ENCODE measurements at places on chromosomes 1 and 21.

GRCh38 chr21:37077403-37077802 is 4.3 kb downstream of the TTC3 start:
- DNase-seq: no peak

DNA sequence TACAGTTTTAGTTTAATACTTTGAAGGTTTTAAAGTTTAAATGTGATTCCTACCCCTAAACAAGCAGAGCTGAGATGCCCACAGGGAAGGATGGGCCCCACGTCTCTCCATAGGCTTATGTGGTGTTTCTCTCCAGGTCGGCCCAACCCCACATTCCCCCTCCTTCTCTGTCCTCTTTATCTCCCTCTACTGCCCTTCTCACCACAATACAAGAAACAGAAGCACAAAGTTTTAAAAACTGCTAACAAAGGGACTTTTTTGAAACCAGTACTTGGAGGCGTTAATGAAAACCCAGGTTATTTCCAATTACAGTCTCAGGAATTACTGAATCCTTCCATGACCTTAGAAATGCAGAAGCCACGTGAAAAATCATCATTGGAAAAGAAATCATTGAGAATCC is 324.0 kb downstream of the NTNG1 start:
- DNase-seq: no peak

GRCh38 chr21:36926989-36927718 is 39.3 kb downstream of the HLCS start:
- no peak for DNase-seq

DNA sequence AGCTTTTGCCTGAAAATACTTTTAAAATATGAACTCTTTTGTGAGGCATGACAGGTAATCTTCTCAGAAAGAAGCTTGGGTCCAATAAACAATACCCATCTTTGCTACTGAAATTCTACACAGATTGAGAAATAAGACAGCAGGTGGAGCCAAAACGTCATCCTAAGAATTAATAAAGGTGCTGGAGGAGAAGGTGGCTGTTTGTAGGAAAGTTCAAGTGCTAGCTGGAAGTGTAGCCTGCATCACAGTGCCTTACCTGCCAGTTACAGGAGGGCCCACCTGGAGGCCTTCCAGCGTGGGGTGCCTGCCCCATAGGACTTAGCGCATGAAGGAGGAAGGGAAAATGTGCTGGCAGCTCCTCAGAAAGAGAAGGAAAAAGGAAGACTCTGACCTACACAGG is 93.7 kb downstream of the TTC3 start:
- no peak for DNase-seq

GRCh38 chr1:247434005-247434404 is 18.0 kb downstream of the NLRP3 start:
- DNase-seq: no peak

GRCh38 chr1:181184621-181185020 is 96.1 kb downstream of the IER5 start:
- DNase-seq: no peak

DNA sequence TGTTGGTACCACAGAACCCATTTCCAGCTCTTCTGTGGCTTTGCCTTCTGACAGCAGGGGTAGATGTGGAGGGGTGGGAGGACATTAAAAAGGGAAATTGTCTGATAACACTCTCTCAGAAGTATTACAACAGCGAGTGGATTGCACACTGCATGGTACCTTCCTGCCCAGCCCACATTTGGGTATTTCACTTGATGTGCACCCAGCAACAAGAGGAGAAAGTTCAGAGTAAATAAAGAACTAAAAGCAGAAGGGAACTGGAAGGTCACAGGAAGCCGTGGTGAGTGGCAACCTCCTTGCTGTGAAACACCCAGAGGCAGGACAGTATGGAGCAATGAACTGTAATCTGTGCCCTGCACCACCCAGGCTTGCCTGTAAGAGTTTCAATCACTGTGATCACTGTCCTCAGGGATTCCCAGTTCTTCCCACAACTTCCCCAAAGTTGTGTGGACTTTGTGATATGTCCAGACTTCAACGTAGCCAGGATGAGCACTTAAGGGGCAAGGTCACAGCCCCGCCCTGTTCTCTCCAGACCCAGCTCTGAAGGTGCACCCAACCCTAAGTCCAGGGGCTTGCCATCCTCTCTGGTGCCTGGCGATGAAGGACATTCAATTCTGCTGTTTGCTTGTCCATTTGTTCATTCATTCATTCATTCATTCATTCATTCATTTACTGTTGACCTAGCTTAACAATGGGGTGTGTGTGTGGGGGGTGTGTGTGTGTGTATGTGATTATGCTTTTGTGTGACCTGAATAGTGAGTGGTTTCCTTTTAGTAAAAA is 18.7 kb upstream of the F5 start:
- no peak for DNase-seq

GRCh38 chr1:39676948-39677548 is 5.1 kb upstream of the NT5C1A start:
- no peak for DNase-seq

- peak; percentile 82 for DNase-seq
Observed at GRCh38 chr1:87334351-87335174, 5.9 kb downstream of the LMO4 start.

- DNase-seq: no peak
Observed at GRCh38 chr1:185526344-185527307, 207.6 kb upstream of the HMCN1 start.

GRCh38 chr1:158716335-158716734 is 4.2 kb downstream of the OR6K3 start:
- DNase-seq: no peak

- peak; percentile 67 for DNase-seq
Observed at GRCh38 chr1:111481387-111482221, 7.8 kb downstream of the C1orf162 start.

DNA sequence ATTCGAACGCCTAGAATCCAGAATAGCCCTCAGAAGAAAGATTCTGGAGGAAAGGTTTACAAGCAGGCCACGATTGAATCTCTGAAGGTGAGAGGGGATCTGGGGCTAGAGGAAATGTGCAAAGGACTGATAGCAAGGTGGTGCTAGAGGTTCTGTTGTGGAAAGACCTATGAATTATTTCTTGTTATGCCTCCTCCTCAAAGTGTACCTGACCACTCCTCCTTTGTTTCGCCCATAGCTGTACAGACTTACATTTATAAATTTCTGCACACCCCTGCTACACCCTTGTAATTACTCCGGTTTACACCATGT is 986 bp downstream of the TCEANC2 start:
- DNase-seq: peak; percentile 21
